ENCODE measurements at places on chromosomes 6 and 20.
A peak's percentile ranks its signal among the peaks of the same experiment; 100 is the strongest.

DNA sequence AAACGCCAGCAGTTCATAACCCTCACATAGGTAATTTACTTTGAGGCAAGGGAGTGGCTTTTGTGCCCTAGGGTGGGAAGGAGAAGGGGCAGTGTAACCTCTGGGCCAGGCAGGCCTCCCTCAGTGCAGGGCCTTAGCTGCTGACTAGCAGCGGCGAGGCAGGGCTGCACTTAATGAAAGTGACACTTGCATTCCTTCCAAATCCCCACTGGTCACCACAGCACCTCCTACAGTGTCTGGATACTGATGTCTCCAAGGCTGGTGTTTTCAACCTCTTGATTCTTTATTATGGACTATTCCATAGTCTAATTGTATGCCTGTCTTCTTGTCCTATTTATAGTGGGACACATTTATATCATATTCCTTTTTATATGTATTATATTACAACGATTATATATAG is 152.7 kb downstream of the LY86 start:
- no peak for DNase-seq

DNA sequence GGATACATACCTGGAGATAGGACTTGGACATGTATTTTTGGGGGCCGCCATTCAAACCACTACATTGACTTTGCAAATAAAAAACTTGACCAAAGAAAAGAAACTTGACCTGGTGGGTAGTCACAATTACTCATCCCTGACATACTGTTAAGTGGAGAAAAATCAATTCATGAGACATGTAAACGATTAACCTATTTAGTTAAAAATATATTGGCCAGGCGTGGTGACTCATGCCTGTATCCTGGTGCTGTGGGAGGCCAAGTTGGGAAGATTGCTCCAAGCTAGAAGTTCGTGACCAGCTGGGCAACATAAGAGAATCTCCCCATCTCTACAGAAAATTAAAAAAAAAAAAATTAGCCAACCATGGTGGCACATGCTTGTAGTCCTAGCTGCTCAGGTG is 2.5 kb upstream of the SRSF12 start:
- no peak for DNase-seq

GRCh38 chr6:139485742-139486475 is 111.5 kb upstream of the CITED2 start:
- DNase-seq = no peak

DNA sequence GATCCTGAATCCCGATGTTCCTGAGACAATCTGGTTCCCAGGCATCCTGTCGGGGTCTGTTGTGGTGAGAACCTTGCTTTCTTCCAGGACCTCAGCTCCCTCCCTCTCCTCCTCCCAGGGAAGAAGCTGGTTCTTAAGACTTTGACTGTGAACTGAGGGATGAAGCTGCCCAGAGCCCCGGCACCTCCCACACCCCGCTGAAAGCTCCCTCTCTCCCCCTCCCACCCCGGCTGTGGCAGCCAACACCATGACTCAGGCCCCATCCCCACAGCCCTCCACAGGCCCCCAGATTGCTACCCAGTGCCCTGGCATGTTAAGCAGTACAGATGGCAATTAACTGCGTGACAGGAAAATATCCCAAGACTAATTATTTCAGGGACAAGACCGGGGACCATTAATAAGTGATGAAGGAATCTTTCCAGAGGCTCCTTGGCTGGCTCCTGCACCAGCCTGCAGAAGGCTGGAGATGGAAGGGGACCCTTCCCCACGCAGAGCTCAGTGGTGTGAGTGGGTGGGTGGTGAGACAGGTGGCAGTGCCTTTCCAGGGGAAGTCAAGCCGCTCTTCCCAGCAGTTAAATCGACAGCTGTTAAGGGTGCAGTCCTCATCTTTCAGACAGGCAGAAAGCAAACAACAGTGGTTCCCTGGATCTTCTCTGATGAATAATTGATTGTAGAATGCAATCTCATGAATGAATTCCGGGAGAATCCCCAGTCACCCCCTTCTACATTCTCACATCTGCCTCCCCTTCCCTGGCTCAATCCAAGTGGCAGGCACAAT is 237.9 kb downstream of the LRFN2 start:
- DNase-seq = no peak

GRCh38 chr6:35719830-35720733 is 16.8 kb upstream of the ARMC12 start:
- no peak for DNase-seq

DNA sequence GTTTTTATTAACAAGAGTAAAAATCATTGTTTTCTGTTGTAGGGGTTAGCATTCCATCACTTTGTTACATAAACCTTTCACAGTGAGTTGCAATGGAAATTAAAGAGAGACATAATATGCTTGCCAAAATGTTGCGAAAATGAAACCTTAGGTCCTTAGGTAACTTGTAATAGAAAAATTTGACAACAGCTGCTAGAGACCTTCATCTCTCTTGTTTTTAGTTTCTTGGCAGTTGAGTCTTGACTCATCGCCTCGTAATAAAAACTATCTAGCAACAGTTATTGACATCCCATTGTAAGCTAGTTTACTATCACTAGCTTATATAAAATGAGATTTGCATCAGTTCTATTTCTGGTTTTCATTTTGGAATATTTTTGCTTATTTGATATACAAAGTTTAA is 179.0 kb upstream of the MMS22L start:
- DNase-seq = no peak

DNA sequence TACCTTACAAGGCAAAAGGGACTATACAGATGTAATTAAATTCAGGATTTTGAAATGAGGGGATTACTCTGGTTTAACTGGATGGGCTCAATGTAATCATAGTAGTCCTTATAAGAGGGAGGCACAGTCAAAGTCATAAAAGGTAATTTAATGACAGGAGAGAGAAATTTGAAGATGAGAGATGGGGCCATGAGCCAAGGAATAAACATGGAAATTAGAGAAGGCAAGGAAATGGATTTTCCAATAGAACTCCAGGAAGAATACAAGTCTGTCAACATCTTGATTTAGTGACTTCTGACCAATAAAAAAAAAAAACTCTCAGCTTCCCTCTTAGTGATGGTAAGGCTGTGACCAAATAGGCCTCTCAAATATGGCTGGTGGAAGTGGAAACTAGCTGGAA is 101.9 kb upstream of the BEND3 start:
- DNase-seq = no peak

DNA sequence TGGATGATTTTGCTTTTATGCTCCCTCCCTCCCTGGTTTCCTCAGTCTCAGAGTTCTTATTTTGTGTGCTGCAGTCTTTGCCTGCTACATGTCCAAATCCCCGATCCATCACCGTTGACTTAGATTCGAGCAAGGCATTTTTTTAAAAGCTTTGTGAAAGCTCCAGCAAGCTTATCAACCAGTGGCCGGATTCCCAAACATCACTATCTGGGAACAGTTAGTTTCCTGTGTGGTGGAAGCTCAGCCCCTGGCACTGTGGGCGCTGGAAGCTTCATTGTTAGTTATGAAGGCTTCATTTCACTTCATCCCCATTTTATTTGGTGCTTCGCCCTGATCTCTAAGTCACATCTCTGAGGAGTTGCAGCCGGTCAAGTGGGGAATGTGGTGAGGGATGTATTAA is 44.7 kb downstream of the DEK start:
- no peak for DNase-seq

- DNase-seq = no peak
These were observed 25.2 kb downstream of the RFPL4B start for GRCh38 chr6:112372226-112372806.

DNA sequence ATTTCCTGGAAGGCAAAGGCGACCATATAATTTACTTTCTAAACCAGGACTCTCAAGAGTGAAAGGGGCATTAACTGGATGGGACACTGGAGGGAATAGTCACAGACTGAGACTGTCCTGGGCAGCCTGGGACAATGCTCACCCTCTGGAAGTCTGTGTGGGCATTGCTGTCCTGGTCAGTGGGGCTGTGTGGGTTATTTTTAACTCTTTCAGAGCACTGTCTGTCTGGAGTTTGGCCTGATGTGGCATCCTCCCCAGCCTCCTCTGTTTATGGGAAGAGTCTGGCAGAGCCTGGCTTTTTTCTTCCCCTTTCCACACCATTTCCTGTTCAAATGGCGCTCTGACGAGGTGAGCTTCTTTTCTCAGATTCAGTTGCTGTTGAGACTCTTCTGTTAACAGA is 11.7 kb downstream of the DAAM2 start:
- DNase-seq = no peak

- no peak for DNase-seq
These were observed 32.9 kb downstream of the RNF217 start for GRCh38 chr6:124995131-124995530.

DNA sequence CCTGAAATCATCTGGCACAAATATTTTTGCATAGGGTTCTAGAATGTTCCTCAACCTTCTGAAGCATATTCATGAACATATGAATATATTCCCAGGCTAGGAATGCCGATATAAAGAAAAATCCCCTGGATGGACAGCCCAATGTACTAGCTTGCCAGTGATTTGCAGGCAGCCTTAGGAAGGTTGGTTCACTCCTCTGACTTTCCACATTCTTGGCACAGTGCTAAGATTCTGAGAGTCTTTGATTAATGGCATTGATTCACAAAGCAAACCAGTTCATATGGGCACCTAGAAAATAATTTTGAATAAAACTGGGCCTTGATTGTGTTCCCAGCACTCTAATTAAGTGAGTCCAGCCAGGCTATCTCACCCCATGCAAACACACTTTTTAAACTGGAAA is 56.9 kb upstream of the ENPP4 start:
- no peak for DNase-seq

GRCh38 chr6:42418724-42419123 is 33.0 kb downstream of the TRERF1 start:
- DNase-seq = no peak

DNA sequence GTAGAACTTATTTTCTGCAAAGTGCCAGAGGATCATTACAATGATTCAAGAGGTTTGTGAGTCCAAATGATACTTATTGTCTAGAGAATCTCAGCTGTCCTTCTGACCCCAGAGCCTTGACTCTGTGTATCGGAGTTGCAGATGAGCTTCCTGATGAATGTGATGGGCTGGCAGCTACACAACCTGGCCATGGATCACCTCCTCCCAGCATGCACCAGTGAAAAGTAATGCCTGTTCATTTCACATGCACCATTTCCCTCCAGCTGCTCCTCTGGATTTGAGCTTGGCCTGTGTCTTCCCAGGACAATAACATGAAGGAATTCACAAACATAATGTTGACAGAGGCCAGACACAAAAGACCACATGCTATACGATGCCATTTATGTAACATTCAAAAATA is 30.0 kb downstream of the SNHG17 start:
- DNase-seq = no peak

DNA sequence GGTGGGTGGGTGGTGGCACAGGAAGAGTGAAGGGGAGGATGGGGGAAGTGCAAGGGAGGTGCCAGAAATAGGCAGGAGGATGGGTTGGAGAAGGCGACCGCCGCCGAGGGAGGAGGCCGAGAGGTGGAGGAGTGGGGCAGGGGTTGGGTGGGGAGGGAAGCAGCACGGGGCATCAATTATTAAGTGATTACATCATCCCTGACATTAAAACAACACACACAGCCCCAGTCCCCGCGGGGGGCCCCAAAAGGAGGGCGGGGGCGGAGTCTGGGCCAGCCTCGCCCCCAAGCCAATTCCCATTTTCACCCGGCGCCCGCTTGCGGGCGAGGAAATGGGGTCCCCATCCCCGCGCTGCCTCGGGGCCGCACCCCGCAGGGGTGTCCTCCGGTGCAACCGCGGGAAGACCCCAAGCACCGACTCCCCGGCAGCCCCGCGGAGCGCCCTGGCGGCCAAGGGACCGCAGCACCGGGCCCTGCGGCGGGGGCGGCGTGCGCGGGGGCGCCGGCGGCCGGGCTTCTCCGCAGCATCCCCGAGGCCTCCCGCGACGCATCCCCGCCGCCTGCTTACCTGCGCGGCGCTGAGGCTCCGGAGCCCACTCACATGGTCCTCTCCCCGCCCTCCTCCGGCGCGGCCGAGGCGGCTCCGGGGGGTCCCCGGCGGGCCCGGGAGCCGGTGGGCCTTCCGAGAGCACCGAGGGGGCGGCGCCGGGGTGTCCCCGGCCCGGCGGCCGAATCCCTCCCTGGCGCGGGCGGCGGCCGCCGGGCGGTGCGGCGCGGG is 663 bp downstream of the FYN start:
- peak; percentile 55 for DNase-seq

DNA sequence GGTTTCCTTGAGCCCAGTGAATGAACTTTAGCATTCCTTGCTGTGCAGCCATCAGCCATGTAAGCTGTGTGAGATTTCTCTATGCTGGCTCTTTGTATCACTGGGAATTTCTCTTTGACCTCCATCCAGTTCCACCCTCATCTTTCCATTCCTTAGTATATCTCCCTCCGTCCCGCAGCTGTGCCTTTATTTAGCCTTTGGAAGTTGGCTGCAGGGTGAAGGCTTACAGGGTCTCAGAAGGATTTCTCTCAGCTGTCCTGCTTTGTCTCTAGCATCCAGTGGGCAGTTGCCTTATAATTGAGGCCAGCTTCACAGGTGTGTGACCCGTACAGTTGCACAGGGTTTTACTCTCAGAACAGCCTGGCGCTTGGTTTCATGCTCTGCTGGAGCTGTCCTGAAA is 144.3 kb downstream of the PXDC1 start:
- no peak for DNase-seq

DNA sequence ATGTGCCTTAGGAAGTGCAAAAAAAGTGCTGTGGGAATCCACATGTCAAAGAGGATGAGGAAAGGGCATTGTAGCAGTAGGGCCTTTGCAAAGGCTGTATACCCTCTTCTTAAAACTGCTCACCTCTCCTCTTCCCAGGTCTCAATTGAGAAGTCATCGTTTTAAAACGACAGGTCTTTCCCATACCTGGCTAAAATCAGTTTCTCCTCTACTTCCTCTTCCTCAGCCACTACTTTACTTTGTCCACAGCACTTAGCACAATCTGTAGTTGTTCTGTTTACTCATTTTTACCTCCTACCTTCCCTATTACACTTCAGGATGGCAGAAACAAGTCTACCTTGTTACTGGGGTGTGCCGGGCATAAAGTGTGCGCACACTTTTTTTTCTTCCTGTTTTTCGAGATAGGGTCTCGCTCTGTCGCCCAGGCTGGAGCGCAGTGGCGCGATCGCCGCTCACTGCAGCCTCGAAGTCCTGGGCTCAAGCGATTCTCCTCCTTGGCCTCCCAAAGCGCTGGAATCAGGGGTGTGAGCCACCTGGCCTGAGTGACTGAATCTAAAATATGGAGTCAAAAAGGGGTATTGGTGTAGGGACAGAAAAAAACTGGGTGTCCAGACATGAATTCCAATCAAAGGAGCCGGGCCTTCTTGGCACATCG is 9.8 kb upstream of the ELOVL5 start:
- no peak for DNase-seq

GRCh38 chr6:22023937-22024336 is 272.9 kb downstream of the PRL start:
- no peak for DNase-seq

GRCh38 chr6:15430931-15431405 is 185.1 kb downstream of the JARID2 start:
- no peak for DNase-seq

- DNase-seq = no peak
These were observed 39.2 kb upstream of the TLDC2 start for GRCh38 chr20:36836591-36837269.

Data from T-helper 1 cell (primary cell).